ENCODE measurements at places on chromosomes 3 and 15.

GRCh38 chr3:126349611-126350501 is 7.4 kb downstream of the KLF15 start:
- DNase-seq = no peak

DNA sequence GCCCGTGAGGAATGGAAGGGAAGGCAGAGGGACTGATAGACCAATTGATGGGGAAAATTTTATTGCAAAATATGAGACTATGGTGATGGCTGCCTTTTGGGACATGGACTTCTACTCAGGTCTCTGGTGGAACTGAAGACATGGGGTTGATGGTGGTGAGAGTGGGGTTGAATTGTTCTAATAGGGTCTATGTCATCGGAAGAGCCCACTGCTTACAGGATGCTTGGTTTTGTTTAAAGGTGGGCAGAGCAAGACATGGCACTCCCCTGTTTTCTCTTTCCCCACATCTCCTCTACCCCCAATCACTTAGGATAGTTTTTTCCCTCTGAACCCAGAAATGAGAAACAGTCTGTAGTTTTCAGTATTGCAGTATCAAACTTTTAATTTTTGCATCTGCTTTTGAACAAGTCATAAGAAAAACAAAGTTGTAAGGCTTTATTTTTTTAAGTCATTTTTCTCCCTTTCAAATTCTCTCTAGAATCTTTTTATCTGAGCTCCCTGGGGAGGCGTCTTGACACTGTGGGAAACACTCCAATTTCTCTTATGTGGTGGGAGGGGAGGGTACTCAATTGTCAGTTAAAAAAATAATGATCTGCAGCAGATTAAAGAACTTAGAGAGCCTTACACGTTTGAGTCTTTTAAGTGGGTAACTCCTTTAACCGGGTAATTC is 276.2 kb upstream of the TBC1D5 start:
- DNase-seq = no peak

DNA sequence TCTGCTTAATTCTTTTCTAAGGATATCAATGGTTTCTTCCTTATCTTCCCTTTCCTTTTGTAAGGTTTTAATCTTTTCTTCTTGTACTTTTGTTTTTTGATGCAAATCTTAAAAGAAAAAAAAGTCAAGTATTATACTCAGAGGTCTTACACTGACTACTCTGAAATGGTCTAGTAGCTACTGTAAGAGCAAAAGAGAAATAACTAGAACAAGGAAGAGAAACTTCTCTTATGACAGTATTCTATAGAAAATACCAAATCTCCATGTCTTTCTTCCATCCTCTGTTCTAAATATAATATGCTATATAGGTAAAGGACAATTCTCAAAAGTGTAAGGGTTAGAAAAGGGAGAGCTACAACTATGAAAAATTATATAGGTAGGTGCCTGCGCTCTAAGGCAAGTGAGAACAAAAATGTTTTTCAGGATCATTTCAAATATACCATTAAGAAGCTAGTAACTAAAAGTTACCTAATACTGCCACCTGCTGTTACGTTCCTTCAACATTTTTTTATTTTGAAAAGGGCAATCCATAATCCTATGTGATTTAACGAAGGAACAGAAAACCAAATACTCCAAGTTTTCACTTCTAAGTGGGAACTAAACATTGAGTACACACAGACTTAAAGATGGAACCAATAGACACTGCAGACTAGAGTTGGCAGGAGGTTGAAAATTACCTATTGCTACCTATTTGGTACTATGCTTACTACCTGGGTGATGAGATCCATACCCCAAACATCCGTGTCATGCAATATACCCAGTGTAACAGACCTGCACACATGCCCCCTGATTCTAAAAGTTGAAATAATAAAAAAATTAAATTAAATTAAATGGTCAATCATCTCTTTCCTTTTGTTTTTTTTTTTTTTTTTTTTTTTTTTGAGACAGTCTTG is 36.7 kb downstream of the CIP2A start:
- DNase-seq = no peak

- DNase-seq = no peak
Observed at GRCh38 chr3:16437640-16438039, 75.9 kb downstream of the RFTN1 start.

DNA sequence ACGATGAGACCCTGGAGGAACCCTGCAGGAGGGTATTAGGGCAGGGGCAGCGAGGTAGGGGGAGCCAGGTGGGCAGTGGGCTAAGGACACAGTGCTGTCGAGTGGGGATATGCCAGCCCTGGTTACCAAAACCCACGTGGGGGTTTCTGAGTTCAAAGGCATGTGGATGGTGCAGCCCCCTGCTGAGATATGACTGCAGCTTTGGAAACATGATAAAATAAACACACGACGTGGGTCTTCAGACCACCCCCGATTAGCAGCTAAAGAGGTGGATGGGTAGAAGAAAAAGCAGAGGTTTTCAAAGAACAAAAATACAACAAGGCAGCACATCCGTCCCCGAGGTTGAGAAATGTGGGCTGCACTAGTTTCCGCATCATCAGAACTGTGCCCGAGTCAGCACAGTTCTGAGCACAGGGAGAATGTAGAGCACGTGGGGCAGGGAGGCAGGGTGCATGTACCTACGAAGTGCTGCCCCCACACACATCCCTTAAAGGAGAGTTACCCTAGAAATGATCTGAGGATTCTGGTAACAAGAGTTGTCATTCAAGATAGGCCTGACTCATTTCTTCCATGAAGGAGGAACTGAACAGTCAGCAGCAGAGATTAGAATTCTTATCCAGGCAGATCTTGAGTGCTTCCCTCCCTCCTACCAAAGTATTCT is 121.3 kb downstream of the RPLP1 start:
- DNase-seq = no peak

DNA sequence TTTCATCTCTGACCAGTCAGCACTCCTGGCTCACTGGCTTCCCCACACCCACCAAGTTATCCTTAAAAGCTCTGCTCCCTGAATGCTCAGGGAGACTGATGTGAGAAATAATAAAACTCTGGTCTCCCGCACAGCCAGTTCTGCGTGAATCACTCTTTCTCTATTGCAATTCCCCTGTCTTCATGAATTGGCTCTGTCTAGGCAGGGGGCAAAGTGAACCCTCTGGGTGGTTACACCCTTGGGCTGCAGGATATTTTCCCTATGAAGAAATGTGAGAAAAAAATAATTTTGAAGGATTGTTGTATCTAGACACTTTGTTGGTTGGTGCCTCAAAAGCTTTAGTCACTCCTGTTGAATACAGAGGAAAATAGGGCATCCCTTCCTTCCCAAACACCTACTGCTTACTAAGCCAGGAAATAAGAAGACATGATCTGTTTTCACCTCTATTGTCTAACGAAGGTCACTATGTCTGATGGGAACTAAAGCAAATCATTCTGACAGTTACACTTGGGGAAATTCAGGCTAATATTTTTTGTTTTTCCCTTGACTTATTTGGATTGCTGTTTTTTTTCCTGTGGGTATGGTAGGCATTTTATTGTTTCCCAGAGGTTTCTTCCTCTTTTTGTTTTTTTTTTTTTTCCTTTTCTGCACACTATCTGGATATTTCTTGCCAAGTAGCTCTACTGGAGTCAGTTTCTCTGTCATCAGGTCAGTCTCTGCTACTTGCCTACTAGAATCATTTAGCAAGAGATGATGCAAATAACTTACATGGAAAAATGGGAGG is 15.3 kb upstream of the TNFSF10 start:
- no peak for DNase-seq

GRCh38 chr3:185713015-185713414 is 111.8 kb downstream of the IGF2BP2 start:
- no peak for DNase-seq

DNA sequence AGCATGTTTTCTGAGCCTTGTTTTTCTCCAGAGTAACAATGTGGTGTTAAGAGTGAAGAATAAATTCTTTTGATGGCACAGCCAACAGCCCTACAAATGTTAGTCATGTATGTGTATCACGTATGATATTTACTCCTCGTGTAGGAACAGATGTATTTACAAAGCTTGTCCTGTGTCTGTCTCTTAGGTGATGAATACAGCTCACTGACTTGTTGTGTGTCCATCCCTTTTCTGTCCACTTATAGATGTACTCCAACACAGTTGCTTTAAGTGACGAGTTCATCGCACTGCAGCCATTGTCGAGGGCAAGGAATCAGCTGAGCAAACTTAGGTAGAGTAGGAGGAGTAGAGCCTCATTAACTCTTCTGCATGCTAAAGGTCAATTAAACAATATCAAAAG is 78.1 kb downstream of the DCUN1D1 start:
- DNase-seq = no peak

DNA sequence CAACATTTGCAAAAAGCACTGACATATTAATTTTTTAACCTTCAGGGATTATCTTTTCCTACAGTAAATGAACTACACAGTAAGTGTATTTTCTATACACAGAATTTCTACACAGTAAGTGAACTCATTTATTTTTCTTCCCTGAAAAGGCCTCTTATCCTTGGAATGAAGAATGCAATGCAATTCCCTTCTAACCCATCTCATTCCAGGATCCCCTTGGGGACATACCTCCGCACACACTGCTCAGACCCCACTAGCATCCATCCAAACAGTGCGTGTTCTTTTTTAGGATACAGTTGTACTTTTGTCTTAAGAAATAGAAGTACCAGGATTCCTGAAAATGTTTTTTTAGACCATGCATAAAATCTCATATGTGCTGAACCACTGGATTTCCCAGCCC is 152.8 kb downstream of the UACA start:
- no peak for DNase-seq

DNA sequence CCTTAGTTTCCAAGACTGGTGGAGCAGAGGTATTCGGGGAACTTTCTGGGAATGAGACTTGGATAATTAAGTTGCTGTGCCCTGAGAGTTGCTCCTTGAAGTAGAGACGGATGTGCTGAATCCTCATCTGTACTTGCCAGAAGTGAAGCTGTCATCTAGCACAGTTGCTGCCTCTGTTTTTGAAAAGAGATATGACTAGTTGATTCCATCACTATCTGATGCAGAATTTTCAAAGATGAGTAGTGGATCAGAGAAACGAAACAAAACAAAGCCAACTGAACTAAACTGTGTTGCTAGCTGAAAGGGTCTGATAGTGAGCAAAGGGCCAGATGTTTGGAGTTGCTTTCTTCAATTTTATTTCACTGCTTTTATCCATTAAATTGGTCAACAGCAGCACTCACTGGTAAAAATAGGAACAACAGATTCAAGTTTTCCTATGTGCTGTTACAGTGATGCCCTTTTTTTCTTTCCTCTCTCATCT is 52.7 kb downstream of the MITF start:
- no peak for DNase-seq

GRCh38 chr3:14819671-14820070 is 909 bp downstream of the FGD5 start:
- DNase-seq = no peak

DNA sequence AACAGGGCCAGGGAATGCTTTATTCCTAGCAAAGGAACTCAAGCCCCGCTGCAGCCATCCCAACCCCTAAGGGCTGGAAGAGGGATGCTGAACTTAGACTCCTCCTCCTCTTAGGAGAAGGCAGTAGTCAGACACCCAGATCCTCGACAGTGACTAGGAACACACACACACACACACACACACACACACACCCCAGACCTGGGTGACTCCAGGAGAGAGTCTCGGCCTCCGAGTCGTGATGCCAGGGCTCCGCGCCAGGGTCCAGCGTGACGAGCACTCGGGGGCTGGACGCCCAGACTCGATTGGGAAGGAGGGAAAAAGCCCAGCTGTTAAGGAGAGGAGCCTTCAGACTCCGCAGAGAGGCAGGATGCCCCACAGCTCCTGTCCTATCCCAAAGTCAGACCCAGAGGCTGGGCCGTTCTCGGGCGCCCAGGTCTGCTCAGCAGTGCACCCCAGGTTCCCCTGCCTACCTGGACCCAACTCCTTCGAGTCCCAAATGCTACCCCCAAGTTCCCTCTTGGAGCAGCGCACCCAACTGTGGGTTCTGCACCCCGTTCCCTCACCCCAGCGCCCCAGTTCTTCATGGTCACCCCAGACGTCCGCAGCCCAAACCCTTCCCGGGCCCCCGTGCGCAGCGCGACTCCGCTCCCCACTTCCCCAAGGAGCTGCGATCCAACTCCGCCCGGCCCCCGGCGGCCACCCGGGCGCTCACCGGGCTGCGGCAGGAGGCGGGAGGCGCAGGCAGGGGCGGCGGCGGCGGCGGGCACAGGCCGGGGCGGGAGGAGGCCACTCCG is 421 bp downstream of the BMF start:
- no peak for DNase-seq

DNA sequence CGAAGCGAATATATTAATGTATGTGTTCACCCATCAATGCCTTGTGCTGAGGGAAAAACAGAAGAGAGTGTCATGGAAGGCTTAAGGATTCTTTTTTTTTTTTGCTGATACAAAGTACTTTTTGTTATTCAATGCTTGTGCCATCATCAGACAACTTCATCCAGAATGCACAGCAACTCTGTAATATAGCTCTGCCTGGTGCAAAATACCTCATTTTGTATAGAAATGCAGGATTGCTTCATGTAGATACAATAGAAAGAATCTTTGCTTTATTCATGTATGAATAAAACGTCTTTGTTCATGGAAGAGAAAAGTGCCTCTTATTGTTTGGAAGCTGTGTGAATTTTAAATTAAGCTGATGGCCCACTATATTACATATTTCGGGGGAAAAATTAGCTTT is 62.9 kb downstream of the SH3GL3 start:
- no peak for DNase-seq

- no peak for DNase-seq
Observed at GRCh38 chr3:177842302-177842701, 645.0 kb upstream of the TBL1XR1 start.

- DNase-seq = no peak
Observed at GRCh38 chr15:57919754-57920153, 145.8 kb downstream of the ALDH1A2 start.

DNA sequence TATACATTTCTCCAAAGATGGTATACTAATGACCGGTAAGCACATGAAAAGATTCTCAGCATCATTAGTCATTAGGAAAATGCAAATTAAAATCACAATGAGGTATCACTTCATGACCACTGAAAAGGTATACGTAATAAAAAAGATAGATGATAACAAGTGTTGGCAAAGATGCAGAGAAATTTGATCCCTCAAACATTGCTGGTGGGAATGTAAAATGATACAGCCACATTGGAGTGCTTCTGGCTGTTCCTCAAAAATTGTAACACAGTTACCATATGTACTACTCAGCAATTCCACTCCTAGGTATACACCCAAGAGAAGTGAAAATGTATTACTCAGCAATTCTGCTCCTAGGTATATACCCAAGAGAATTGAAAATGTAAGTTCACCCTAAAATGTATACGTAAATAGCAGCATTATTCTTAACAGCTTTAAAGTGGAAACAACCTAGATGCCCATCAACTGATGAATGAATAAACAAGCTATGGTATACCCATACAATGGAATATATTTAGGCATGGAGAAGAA is 25.0 kb upstream of the KY start:
- DNase-seq = no peak

GRCh38 chr15:96183867-96184266 is 146.6 kb upstream of the NR2F2 start:
- no peak for DNase-seq

DNA sequence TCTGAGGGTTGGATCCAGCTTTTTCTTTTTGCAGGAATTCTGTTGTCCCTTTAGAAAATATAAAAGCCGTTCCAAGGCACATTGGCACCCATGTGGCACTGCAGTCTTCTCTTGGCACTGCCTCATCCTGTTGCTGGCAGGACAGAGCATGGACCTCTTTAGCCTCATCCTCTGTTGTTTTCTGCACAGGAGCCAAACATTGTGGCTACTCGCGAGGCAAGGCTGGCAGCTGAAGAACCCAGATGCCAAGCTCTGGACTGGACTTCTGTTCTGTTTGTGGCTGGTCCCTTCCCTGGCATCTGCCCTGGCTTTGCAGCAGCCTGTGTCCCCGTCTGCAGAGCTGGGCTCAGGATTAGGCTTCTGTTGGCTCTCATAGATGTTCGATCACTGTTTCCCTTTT is 224.7 kb upstream of the TBC1D5 start:
- DNase-seq = no peak

All from activated T-cell treated with anti-CD3 and anti-CD28 coated beads for 1 hour (primary cell).